ENCODE measurements at places on chromosomes 2 and 18.

DNA sequence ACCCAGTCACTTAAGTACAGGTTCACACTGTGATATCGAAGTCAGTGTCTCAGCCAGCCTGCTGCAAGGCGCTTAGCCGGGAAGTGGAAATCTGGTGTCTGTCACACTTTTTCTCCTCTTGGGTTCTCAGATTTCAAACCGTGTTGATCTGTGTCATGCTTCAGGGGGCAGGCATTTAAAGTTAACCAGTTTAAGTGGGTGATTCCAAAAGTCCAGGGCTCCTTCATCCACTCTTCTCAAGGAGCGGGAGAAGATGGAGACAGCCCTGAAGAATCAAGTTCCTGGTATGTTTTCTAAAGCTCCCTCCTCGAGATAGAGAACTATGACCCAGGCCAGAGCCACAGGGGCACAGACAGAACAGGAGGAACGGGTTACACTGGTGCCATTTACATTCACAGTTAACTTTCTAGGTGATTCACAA, 331.7 kb downstream of the GBX2 start:
- DNase-seq: peak; percentile 26

DNA sequence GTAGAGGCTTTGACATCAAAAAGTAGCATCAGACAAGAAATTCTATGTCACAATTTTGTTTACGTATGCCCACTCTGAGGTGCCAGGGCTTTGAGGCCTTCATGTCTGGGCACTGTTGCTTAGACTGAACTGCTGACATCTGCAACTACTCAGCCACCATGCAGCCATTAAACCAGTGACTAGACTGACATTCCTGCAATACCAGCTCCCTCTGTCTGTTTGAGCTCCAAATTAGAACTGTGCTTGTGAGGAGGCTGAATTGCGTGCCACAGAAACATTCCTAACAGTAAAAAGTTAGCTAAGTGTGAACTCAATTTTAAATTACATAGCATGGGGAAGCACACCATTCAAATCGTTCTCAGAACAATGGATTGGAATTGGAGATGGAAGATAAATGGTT, 163.2 kb downstream of the INSIG2 start:
- DNase-seq: no peak

GRCh38 chr2:6109831-6110230, 417.6 kb downstream of the SOX11 start:
- DNase-seq: no peak

- DNase-seq: no peak
These were observed 8.3 kb upstream of the RMC1 start for GRCh38 chr18:23494992-23495391.

DNA sequence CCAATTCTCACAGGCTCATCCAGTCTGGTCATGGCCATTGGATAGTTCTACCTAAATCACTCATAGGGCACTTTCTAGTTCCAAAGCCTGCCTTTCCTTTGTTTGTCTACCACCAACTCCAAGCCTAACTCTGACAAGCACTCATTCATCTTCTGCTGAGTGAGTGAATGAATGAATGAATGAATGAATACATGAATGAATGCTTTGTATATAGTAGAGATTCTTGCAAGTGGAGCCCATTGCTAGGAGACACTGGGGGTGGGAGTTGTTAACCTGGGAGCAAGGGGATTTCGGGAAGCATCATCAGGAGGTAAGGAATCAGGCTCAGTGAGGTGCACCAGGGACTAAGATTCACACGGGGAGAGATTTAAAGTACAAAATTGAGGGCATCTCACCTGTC, 3.3 kb upstream of the MOCOS start:
- DNase-seq: no peak

- no peak for DNase-seq
These were observed 65.6 kb downstream of the MRPS9 start for GRCh38 chr2:105103481-105103880.

- DNase-seq: no peak
These were observed 693.3 kb upstream of the CDH7 start for GRCh38 chr18:65057439-65058083.

DNA sequence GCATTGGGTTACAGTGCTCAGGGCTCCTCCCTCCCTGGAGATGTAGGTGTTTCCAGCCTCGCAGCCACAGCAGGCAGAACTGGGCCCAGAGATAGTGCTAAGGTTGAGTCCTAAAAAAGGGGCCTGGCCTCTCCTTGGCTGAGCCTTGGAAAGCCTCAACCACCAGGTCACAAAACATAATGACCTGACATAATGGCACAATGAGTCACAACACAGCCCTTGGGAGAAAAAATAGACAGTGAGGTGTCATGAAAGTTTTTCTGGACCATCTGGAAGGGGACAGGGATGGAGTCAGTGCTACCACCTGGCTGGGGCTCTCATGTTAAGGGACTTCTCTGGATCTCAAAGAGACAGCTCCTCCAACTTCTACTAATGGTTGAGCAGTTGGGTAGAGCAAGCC, 92.4 kb upstream of the LCLAT1 start:
- DNase-seq: no peak

DNA sequence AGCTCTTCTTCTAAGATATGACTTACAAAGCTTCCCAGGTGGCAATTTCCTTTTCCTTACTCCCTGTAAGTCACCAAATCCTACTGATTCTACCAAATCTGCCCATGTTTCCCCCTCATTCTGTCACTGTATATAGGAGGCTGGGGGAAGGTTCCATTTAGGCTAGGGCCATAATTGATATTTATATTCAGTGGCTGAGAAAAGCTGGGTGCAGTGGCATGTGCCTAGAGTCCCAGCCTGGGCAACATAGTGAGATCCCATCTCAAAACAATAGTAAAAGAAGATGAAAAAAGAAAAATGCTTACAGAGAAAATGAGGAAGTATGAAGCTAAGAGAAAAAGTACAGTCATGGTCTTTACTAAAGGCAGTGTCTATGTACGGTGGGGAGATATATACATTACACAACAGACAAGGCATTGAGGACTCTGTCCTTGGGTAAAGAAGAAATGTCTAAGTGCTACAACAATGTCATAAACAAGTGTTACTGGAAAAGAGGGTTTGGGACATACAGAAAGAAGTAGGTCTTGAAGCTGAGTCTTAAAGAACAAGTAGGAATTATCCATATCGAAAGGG, 4.8 kb downstream of the CWC22 start:
- DNase-seq: no peak

- DNase-seq: peak; percentile 33
These were observed 10.6 kb upstream of the MC5R start for GRCh38 chr18:13813271-13813849.

DNA sequence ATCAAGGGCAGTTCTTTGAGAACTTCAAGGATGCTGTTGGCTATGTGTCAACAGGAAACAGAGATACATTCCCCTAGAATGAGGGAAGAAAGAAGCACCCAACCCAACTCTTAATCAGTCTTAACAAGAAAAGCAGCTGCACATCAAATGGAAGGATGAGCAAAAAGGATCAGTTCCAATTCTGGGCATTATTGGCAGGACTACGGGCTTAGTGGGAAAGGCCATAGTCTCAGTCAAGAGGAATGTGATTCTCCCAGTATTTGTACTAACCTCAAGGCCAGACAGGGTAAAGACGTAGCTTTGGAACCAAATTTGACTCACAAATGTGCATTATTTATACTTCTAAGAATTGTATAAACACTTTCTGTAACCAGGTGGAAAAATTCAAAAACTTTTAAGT, 18.2 kb downstream of the BMP10 start:
- DNase-seq: no peak

- DNase-seq: no peak
These were observed 72.8 kb upstream of the TTC39C start for GRCh38 chr18:23941791-23942190.

DNA sequence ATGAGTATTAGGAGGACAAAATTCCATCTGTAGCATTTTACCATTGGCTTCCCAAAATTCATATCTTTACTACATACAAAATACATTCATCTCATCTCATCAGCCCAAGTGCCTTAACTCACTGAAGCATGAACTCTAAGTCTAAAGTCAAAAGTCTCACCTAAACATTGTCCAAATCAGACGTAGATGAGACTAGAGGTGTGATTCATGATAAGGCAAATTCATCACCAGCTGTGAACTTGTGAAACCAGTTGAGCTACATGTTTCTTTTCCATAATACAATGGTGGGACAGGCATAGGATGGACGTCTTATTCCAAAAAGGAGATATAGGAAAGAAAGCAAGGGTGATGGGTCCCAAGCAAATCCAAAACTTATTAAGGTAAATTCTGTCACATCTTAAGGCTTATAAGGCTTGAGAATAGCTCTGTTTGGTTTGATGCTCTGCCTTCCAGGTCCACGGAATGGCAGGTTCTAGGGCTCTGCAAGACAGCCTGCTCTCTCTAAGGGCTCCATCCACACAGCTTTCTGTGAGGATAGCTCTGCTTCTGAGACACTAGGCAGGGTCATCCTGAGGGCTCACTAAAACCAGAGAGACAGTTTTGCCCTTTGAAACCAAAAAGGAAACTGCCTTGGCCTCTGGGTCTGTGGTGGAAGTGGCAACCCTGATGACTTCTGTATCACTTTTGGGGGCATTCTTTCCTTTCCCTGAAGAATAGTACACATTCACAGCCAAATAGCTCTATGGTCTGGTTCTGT, 9.6 kb downstream of the IFIH1 start:
- no peak for DNase-seq

DNA sequence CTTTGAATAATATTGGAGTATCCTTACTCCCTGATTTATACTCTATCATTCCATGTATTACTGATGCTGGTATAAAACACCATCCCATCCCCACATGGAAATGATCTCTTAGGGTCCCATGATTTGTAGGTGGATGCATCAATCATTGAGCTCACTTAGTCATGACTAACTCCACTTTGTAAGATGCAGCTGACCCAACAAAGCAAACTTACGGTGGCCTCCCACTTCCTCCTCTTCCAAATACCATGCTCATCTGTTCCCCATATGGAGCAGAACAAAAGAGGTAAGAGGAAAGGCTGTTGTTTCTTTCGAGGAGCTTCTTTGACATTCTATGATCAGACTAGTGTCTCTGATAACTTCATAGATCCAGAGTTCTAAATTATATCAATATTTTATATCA, 640.2 kb upstream of the SLC39A10 start:
- no peak for DNase-seq

DNA sequence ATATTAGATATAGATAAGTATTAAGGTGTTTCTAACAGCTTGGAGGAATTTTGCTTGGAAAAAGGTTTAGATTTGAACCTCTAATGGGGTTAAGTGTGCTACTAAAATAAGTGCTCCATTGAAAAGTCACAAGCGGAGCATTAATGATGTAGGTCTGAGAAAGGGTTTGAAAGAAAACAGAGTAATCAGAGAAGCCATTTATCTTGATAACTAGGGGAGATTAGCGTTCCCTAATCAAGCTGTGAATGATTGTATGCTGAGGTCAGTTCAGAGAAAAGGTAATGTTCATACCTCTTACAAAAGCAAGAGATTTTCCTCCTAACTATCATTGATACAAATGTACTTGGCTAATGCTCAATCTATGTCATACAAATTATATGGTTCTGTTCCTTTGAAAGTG, 1.5 kb downstream of the ARHGAP25 start:
- no peak for DNase-seq

- no peak for DNase-seq
These were observed 132.1 kb downstream of the COL6A3 start for GRCh38 chr2:237281836-237282306.

- DNase-seq: no peak
These were observed 113.0 kb upstream of the COPS8 start for GRCh38 chr2:236972491-236973342.

DNA sequence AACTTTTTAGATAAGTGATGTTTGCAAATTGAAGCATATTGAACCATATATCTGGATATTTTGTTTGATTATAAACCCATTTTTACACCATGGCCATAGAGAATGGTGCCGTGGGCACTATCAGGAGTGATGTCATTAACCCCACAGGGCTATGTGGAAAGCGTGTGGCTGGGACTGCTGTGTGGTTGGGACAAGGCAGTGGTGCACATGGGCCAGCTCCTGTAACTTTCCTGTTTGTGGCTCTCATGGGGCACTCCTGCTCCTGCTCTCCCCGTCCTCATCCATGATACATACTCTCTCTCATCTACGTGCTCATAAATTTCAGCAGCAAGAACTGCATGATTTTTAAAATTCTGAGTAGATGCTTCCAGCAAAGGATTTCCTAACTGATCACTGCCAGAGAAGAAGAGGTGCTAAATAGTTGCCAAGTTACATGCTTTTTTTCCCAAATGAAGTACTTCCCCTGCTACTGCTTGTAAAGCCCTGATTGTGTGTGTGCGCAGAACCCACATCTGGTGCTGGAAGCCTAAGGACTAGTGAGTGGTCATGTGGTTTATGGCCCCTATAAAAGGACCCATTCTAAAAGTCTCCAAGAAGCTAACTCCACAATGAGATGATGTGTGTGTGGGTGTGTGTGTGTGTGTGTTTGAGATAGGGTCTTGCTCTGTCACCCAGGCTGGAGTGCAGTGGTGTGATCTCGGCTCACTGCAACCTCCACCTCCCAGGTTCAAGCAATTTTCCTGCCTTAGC, 240.8 kb downstream of the NEDD4L start:
- no peak for DNase-seq

GRCh38 chr2:201735486-201735885, 37.0 kb upstream of the MPP4 start:
- no peak for DNase-seq

GRCh38 chr2:31297751-31298150, 63.8 kb downstream of the EHD3 start:
- no peak for DNase-seq

- no peak for DNase-seq
These were observed 1.5 kb downstream of the DDX18 start for GRCh38 chr2:117815946-117816345.

GRCh38 chr2:77999376-77999775, 477.2 kb upstream of the LRRTM4 start:
- DNase-seq: no peak

GRCh38 chr2:137115081-137115794, 349.9 kb downstream of the THSD7B start:
- DNase-seq: no peak

DNA sequence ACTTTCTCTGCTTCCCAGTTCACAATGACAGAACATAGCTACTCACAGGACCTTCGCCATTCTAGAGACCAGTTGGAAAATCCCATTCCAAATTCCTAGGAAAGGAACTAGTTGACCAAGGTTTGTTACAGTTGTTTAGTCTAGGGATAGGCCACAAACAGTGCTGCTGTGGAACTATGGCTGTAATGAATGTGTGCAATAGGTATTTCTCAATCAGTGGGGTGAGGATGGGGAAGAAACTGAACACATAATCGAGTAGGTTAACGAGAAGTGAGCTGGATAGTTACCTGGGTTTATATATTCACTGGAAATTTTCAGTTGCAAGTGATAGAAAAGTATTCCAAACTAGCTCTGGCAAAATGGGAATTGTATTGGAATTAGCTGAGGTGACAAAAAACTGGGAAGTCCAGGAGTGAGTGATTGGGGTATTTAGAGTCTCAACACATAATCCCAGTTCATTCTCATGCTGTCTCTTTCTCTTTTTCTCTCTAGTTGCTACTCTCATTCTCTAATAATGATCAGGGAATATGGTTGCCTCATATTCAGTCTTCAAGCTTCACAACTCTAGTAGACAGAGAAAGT, 18.2 kb upstream of the HMSD start:
- no peak for DNase-seq
